ENCODE measurements at places on chromosomes 3 and 15.
A peak's percentile ranks its signal among the peaks of the same experiment; 100 is the strongest.

DNA sequence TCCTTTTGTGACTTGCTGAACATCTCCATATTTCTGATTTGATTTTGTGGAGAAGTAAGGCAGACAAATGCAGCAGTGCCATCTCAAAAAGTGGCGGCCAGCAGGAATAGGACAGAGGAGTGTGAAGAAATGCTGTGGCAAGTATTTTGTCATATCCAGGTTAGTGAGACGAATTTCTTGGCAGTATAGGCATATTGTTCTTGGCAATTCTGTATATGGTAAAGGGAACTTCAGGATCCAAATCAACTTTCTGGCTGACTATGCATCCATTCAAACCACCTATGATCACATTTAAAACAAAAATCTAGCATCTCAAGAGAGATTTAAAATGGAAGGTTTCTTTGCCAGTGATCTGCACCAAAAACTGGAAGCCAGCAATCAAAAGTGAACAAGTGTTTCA lies 228.0 kb downstream of the DTWD1 start:
- DNase-seq: no peak

DNA sequence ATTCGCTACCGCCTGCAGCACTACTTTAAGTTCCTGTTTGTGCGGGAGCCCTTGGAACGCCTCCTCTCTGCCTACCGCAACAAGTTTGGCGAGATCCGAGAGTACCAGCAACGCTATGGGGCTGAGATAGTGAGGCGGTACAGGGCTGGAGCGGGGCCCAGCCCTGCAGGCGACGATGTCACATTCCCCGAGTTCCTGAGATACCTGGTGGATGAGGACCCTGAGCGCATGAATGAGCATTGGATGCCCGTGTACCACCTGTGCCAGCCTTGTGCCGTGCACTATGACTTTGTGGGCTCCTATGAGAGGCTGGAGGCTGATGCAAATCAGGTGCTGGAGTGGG lies 995 bp downstream of the CHST14 start:
- DNase-seq: no peak

DNA sequence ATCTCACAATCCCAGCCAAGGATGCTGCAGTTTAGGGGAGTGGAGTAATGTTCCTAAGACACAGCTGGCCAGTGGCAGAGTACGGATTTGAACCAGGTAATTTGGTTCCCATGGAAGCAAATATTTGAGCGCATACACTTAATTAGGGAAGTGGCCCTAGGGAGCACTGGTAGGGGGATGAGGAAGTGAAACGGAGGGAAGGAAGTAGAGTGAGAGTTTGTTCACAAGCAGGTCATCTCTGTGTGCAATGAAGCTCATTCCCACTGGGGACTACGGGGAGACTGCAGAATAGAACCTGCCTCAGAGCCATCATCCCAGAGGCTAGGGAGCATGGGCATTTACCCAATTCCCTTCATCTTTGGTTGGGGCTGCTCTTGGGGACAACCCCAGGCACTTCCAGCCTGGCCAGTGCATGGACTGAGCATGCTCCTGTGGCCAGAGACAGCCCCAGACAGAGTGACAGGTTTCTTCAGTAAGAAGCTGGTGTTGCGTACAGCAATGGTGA lies 317.2 kb upstream of the PROK2 start:
- DNase-seq: no peak

GRCh38 chr3:62378311-62378789 lies 5.0 kb upstream of the FEZF2 start:
- no peak for DNase-seq

DNA sequence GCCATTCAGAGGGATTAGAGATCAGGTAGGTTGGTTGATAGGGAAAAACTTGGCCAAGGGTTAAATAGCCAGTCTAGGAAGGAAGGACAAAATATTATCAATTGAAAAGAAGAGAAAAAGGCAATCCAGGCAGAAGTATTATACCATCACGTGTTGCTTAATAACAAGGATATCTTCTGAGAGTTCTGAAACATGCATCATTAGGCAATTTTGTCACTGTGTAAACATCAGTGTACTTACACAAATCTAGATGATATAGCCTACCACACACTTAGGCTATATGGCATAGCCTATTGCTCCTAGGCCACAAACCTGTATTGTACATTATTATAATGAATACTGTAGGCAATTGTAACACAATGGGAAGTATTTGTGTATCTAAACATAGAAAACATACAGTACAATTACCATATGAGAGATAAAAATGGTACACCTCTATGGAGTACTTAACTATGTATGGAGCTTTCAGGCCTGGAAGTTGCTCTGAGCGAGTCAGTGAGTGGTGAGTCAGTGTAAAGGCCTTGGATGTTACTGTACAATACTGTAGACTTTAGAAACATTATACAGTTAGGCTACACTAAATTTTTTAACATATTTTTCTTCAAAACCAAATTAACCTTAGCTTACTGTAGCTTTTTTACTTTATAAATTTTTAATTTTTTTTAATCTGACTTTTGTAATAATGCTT lies 2.7 kb downstream of the TEX55 start:
- DNase-seq: no peak

- DNase-seq: no peak
Measured at GRCh38 chr15:73717206-73717605, 33.0 kb downstream of the CD276 start.

- DNase-seq: peak; percentile 71
Measured at GRCh38 chr15:98904544-98904943, 103.0 kb downstream of the PGPEP1L start.

DNA sequence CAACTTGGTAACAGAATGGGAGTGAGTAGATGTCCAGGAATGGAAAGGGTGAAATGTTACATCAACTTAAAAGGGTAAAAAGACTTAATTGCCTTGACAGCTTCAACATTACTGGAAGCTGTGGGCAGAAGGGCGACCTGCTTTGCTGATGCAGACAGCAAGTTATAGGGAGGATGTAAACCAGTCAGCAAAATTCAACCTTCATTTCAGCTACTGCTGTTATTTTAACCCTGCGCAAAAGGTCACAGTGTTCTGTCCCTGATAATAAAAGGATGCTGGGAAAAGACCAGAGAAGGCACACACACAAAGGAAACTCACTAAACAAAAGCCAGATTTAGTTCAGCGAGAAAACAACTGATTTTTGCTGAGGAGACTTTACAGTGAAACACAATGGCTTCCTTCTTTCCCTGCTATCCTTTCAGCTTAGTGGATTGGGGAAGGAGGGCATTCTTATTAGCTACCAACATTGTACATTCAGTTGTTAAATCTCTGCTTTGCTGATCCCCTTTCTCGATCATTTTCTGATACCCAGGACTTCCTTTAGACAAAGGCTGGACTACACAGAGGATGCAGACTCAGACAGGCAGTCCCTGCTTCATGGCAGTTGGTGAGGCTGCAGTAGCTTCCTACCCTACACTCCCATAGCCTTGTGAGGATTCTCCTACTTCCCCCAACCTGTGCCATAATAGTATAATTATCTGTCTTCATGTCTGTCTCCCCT lies 62.0 kb downstream of the P3H2 start:
- no peak for DNase-seq

DNA sequence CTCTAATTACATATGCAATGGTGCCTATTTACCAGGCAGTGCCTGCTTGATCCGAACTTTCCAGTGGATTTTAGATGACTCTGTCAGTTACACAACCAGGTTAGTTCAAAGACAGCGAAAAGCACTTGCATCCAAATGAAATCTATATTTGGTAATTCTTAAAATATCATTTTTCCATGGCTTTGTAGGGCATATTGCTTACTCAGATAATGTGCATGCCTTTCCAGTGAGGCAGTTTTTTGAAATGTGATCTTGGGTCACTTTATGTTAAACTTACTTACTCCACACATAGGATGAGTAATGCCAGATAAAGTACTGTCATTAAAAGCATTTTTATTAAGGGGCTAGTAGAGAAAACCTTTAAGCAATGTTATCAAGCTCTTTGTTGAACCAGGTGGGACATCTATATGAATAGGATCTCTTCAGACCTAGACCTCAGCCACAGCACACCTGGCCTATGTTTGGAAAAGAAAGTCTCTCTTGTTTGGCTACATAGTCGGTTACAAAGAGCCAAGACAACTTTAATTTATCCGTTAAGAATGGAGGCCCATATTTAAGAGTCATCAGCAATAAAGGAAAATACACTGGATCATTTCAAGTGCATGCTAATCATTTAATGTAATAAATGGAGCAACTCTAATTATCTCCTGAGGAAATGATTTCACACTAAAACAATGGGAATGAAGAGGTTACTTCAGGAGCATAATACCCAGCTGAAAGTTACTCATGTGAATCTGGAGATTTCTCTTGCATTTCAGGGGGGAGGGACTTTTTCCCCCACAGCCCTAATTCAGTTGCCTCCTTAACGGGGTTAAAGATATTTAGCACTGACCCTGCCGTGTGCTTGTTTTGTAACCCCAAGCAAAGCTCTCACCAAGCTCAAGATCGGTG lies 56.3 kb upstream of the TMCO5A start:
- no peak for DNase-seq

GRCh38 chr3:125594581-125595011 lies 701 bp downstream of the OSBPL11 start:
- no peak for DNase-seq

DNA sequence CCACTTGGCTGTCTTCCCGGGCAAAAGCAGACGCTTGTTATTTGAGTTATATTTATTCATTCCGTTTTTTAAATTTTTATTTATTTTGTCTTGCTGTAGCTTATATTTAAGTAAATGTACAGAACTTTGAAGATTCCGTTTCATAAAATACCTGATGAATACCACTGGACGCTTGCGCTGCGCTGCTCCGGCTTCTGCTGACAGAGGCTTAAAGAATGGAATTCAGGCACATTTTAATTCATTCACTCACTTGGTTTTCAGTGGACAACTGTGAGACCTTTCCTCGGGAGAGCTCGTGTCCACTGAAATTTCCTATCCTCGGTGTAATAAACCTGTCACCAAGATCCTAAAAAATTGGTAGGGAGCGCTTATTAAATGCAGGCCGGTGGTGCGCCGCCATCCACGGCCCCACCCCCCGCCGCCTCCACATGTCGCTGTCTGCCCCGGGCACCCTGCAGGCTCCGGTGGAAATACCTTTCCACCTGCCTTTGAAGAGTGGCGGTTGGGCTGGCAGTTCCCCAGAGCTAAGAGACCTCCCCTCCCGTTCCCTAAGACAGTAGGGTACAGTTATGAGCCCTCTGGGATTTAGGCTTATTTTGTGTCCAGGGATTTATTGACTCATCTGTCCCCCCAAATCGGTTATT lies 62.5 kb upstream of the UBE2E1 start:
- no peak for DNase-seq

DNA sequence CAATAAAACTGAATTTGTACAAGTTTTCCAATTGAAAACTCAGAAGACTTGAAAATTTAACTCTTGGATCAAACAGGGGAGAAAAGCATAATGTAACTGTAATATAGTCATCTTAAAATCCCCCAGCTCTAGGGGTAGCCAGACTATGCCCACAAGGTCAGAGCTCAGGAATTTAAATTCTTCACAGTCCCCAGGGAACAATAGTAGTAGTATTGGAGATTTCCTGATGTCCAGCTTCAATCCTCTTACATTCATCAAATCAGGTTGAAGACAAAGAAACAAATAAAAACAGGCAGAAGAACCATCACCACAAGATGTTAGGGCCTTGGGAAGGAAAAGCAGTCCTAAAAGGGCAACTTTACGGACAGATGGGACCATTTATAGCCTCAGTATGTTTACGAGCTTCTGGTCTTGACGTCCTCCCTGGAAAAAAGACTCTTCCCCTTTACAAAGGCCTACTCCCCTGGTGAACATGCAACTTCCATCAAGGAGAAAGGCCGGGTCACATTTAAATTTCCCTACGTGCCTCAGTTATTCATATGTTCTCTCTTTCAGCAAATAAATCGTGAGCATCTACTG lies 96.8 kb downstream of the PLCH1 start:
- DNase-seq: no peak

- no peak for DNase-seq
Measured at GRCh38 chr3:155110022-155110421, 29.9 kb downstream of the MME start.

GRCh38 chr15:44676676-44677075 lies 13.2 kb upstream of the SPG11 start:
- no peak for DNase-seq

DNA sequence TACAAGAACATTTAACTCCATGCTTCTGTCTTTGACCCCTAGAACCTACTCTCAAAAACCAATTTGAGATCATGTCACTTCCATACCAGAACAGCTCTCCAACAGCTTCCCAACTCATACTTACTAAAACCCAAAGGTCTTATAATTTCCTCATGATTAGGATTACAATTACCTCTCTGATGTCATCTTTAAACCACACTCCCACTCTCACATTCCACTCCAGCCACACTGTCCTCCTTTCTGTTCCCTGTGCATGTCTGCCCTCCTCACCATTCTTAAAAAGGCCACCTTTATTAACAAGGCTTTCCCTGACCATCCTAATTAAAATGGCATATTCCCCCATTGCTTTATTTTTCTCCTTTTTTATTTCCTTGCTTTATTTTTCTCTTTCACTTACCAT lies 18.9 kb downstream of the PHC3 start:
- no peak for DNase-seq

DNA sequence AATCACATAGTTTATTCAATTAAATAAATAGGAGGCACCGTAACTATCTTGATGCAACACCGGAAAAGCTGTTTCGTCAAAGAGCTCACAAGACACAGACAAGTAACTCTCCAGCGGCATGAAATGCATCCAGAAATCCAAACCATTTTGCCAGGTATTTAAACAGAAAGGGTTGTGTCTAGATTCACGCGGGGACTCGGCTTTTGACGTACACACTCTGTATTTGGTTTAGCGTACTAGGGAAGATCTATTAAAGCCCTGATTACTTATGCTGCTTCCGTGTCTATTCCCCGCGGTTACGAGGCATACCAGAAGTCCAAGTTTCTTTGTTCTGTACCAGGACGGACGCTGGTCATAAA lies 718 bp downstream of the BNIP2 start:
- no peak for DNase-seq

DNA sequence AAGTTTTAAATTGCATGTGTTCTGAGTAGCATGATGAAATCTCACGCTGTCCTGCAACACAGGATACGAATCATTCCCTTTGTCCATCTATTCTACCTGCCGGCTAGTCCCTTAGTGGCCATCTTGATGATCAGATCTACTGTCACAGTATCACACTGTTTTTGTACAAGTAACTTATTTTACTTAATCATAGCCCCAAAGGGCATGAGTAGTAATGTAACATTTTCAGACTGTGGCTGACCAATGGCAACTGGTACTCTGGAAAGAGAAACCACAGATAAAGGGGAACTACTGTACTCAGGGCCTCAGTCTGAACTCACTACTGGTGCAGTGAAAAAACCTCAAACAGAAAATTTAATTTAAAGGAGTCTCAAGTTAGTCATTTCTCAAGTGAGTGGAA lies 127.3 kb upstream of the MRPL3 start:
- DNase-seq: no peak

- DNase-seq: no peak
Measured at GRCh38 chr15:34078900-34079299, 22.8 kb downstream of the EMC7 start.

GRCh38 chr15:49926740-49927139 lies 192.3 kb downstream of the ATP8B4 start:
- no peak for DNase-seq

Data from hippocampal formation (tissue), 2 donors.